ENCODE measurements at places on chromosomes 1 and 21.
A peak's percentile ranks its signal among the peaks of the same experiment; 100 is the strongest.

DNA sequence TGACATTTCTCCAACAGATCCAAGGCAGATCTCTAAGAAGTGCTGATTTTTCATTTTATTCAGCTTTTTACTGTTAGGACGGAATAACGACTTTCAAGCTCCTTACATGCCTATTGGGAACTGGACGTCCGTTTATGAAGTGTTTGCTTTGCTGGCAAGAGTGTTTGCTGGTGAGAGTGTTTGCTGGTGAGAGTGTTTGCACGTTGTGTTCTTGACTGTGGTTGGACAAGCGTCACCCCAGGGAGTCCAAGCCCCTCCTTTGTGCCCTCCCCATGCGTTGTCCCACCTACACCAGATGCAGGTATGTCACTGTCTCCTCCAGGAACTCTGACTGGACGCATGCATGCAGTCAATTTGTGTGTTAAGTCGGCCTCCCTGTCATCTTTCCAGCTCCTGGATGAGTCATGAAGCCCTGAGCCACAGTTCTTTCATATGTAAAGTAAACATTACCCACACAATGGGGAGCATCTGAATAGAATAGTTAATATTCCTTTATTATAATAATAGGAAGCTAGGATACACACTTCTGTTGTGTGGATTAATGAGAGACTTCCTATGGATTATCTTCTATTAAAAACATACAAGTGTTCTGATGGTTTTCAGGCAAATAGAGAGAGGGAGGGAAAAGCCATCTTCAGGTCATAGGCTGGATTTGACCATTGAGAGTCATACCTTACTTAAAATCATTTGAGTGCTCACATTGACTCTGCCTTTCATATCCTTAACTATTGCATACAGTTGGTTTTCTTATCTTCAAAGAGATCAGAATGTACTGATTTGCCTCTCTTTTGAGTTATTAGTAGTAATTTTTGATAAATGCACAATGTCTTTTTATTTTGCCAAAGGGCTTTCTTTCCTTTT lies 119.2 kb downstream of the GALNT2 start:
- peak; percentile 98 for DNase-seq

DNA sequence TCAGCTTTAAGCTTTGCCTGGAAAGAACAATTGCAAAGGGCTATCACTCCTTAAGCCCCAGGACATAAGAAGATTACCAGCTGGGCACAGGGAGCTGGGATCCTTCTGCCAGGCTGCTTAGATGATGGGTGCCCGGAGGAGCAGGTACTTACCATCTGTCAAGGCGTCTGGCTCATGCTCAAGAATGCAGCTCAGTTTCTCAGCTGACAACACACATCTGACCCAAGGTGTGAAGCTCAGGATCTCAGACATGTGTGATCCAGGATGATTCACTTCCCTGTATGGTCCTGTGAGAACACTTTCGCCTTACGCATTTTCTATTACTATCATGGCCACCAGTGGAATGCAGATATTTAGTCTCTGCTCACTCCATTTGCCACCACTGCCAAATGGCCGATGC lies 14.7 kb upstream of the DISC1 start:
- DNase-seq: no peak

- DNase-seq: no peak
These were observed 40.6 kb upstream of the CD46 start for GRCh38 chr1:207711285-207711684.

DNA sequence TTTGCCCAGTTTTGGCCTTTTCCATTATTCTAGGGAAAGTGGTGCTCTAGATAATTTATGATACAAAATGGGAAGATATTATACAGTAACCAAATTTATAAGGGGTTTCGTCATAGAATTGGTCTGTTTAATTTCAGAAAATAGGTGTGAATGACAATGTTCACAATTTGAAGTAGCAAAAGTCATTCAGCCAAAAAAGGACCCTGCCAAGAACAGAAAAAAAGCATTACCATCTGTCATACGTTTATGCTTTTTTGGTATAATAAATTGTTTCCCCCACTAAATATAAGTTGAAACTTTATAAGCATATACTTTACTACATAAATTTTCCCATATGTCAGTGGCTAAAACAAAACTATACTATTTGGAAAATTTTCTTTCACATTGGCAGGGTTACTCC lies 4.5 kb upstream of the SPAG17 start:
- no peak for DNase-seq

GRCh38 chr1:44717653-44718052 lies 13.3 kb downstream of the RNU5D-1 start:
- DNase-seq: no peak

- DNase-seq: no peak
These were observed 75.0 kb downstream of the SSBP3 start for GRCh38 chr1:54331091-54331772.

GRCh38 chr1:94901841-94902240 lies 25.1 kb downstream of the CNN3 start:
- DNase-seq: peak; percentile 50

- no peak for DNase-seq
These were observed 5.1 kb downstream of the FOXD2 start for GRCh38 chr1:47442842-47443529.

DNA sequence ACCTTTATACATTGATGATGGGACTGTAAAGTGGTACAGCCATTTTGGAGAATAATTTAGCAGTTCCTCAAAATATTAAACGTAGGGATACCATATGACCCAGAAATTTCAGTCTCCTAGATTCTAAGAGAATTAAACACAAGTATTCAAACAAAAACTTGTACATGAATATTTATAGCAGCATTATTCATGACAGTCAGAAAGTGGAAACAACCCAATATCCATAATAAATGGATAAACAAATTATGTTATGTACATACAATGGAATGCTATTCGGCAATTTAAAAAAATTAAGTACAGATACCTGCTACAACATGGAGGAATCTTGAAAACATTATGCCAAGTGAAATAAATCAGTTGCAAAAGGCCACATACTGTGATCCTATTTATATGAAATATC lies 16.9 kb upstream of the DDX59 start:
- no peak for DNase-seq

- DNase-seq: peak; percentile 69
These were observed 203.9 kb upstream of the PROX1 start for GRCh38 chr1:213783893-213784292.

GRCh38 chr1:200869753-200870391 lies 2.9 kb upstream of the GPR25 start:
- DNase-seq: no peak

DNA sequence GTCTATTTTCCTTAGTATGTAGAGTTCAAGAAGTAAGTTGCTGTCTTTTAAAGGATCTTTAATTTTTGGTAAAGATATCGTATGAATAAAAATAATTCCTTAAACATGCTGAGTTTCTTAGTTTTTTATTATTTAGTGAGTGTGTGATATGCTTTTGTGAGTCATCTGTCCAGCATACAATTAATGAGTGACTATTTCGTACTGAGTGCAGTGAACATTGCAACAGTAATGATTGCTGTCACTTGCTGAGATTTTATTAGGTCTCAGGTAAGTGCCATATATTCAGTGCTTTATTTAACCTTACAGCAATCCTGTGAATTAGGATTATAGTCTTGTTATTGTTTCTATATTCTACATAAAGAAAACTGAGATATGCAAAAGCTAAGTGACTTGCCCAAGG lies 22.6 kb downstream of the MIGA1 start:
- DNase-seq: no peak

- no peak for DNase-seq
These were observed 75.9 kb downstream of the HLX start for GRCh38 chr1:220955116-220955515.

DNA sequence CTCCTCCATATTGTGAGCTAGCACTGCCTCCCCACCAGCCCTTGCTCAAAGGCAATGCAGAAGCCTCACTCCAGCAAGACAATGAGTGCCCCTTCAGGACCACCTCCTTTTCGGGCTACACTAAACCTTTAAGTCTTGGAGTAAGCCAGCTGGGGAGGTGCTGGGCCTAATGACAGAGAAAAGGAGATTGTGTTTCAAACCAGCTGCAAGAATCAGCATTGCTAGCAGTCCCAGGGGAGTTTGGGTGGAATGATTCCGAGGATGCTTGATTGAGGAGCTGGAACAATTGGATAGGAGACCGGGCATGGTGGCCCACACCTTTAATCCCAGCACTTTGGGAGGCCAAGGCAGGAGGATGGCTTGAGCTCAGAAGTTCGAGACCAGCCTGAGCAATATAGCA lies 54.1 kb upstream of the GPR37L1 start:
- DNase-seq: no peak

- peak; percentile 1 for DNase-seq
These were observed 10.3 kb downstream of the NFIA start for GRCh38 chr1:61092642-61093041.

DNA sequence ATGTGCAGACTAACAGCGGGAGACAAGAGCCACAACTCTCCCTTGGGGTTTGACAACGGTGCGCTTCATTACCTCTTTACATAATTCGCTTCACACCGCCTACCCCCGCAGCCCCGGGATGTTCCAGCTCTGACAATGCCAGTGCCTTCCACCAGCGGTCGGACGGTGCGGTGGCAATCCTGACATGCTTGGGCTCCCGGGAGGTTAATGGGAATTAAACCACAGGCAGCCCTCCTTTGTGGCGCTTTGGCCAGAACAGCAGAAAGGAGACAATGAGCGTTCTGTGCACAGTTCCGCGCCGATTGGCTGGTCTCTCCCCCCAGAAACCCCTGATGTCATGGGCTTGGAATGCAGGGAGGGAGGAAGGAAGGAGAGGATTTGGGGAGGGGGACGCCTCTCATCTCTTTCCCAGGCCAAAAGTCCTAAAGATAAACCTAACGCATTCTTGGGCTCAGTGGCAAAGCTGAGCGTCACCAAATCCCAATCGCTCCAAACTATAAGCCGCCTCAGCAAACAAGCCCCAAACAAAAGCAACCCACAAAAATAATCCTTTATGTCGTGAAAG lies 1.3 kb downstream of the CNN3 start:
- DNase-seq: peak; percentile 67

GRCh38 chr1:178693366-178693765 lies 31.7 kb upstream of the RALGPS2 start:
- DNase-seq: no peak

- no peak for DNase-seq
These were observed 92.9 kb downstream of the EDEM3 start for GRCh38 chr1:184661801-184662200.

DNA sequence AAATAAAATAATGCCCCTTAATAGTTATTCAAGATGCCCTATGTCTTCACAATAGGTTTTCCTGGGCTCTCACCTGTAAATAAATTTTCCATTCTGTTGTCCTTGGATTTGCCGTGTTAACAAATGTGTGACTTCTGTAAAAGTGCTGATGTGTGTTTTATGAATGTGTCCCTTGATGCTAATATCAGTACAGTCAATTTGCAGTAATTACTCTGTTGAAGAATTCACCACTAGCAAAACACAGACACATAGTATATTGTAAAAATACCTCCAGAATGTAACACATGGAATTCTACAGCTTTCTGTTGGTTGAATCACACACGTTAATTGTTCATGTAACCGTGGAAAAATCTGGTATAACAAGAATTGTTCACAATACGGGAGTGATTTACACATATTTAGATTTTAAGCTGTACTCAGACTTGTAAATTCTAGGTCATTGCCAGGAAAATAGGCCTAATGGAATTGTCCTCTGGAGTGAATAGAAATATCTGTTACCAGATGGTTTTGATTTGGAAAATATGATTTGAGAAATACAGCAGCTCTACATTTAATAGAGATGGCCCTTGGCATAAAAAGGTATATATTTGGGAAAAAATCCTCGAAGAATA lies 36.7 kb upstream of the KCNK2 start:
- no peak for DNase-seq

GRCh38 chr1:1281533-1282321 lies 1.5 kb downstream of the SCNN1D start:
- no peak for DNase-seq

GRCh38 chr1:159054427-159054826 lies 22.1 kb downstream of the AIM2 start:
- DNase-seq: no peak

DNA sequence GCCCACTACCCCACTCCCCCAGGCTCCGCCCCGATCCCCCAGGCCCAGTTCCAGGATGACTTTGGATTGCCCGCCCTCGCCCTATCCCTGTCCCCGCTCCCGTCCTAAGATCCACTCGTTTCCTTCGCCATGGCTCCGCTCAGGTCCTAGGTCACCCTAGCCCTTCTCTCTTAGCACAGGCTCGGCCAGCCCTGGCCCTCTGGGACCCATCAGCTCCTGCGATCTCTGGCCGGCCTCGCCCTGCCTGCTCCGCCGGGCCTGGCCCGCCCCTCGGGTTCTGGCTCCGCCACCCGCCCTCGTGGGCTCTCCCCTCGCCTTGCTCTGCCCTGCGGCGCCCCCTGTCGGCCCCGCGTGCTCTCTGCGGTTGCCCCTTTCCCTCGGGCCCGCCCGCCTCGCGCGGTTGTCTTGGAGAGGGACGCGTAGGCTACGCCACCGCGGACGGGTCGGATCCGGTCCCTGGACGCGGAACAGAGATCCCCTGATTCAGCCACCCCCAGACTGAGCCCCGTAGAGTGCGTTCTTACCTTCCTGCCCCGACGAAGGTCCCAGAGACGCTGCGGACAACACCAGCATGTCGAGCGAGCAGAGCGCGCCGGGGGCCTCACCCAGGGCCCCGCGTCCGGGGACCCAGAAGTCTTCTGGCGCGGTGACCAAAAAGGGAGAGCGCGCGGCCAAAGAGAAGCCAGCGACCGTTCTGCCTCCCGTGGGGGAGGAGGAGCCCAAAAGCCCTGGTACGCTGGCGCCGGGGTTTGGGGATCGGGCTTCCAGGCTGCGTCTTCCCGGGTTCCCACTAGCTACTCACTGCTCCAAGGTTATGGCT lies at the start of gene LRRC71:
LRRC71 (plus strand) TSS at position 400 of the 820 bp plus-strand sequence; CDS start at position 572, 172 bp downstream.
- no peak for DNase-seq

DNA sequence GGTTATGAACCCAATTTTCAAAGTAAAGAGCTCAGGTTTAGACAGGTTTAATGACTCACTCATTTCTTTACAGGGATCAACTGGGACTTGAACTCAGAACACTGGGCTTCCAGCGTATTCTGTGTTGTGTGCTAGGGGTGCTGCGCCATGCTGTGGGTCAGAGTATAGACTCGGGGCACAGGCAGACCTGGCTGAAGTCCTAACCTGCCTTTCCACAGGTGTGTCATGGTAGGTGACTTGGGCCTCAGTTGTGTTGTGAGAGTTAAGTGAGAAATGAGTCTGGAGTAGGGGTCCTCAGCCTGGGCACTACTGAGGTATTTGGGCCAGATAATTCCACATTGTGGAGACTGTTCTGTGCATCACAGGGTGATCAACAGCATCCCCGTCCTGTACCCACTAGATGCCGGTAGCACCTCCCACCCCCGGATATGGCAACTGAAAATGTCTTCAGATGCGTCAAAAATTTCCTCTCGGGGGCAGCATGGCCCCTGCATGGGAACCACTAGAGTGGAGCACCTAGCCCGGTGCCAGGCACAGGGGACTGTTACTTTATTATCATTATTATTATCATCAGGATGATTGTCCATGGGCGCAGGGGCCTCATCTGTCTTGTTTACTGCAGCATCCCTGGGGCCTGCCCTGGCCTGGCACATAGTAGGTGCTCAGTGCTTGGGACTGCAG lies 575.5 kb downstream of the PTPRU start:
- DNase-seq: no peak

GRCh38 chr1:236209713-236210112 lies 67.4 kb downstream of the GPR137B start:
- no peak for DNase-seq

- no peak for DNase-seq
These were observed 73.2 kb upstream of the DNAJC6 start for GRCh38 chr1:65235867-65236805.

- DNase-seq: no peak
These were observed 486.9 kb upstream of the USP24 start for GRCh38 chr1:55702064-55702463.
